Glomerular endothelial cell (primary cell): ENCODE measurements at places on chromosomes 3 and 15. TPM values are rescaled to one million over a fixed set of nuclear protein-coding genes. Genes with fewer than 3 reads are reported as not detected.

DNA sequence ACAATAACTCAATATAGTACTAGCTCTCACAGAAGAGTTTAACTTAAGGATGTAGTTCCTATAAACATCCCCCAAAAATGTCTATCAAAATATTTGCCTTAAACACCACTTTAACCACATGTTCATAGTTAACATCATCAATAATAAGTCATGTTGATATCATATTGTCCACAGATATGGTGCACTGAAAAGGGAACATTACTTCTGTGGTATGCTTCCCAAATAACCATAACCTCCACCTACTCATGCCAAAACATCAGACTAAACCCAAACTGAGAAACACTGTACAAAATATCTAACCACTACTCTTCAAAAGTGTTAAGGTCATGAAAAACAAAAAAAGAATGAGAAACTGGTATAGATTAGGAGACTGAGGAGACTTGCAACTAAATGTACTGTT is 32.9 kb downstream of the SLC4A7 start:
- no peak for DNase-seq

GRCh38 chr3:177453451-177453844 is 256.2 kb upstream of the TBL1XR1 start:
- DNase-seq: no peak

GRCh38 chr15:25780479-25781255 is 82.5 kb downstream of the ATP10A start:
- no peak for DNase-seq

DNA sequence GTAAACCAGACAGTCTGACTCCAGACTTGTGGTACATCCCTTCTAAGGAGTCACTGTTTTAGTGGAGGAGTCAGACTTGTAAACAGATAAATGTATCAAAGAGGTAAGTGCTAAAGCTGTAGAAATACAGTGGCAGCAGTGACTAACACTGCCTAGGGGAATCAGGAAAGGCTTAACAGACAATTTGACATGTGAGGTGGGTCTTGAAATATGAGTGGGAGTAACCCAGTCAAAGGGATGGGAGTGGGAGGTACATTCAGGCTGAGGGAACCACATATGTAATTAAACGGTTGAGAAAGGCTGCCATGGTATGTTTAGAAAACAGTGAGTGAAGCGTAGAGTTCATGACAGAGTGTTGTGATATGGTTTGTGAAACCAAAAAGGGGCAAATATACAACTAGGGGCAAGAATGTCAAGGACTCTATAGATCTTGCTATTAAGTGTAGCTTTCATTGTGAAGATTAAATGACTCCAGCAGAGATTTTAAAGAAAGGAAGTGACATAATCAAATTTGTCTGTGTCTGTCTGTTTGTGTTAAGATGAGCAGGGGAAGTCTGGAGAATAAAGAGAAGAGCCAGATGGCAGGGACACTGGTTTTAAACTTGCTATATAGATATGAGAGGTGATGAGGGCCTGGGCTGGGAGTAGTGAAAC is 11.2 kb upstream of the ALCAM start:
- DNase-seq: no peak

GRCh38 chr3:134333522-134334181 is 40.6 kb downstream of the AMOTL2 start:
- no peak for DNase-seq

DNA sequence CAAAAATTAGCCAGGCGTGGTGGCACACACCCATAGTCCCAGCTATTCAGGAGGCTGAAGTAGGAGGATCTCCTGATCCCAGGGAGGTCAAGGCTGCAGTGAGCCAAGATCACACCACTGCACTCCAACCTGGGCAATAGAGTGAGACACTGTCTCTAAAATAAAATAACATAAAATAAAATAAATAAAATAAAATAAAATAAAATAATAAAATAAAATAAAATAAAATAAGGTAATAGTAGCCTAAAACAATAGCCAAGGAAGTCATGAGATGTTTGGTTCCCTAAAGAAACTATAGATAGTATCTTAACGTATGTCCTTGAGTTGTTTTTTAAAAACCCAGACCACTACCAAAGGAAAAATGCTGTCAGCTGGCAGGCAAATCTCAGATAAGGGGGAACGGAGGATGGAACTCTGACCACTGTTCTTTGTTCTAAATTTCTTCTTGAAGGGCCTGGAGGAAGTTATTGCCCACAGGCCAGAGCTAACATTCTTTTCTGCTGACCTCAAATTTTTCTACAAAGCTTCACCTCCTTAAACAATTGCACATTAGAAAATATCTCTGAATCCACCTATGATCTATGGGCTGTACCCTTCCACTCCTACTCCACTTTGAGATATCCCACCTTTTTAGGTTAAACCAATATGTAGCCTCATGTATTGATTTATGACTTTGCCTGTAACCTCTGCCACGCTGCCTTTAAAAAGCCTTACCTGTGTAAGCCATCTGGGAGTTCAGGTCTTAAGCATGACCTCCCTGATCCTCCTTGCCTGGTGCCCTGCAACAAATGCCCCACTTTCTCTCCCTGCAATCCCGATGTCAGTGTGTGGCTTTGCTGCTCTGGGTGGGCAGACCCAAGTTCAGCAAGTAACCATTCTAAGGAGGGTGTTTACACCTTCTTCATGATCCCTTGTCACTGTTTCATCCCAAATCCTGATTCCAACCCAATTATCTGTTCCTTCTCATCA is 126.2 kb upstream of the BHLHE40 start:
- peak; percentile 72 for DNase-seq

GRCh38 chr3:10901296-10901945 is 85.4 kb downstream of the SLC6A11 start:
- DNase-seq: no peak

DNA sequence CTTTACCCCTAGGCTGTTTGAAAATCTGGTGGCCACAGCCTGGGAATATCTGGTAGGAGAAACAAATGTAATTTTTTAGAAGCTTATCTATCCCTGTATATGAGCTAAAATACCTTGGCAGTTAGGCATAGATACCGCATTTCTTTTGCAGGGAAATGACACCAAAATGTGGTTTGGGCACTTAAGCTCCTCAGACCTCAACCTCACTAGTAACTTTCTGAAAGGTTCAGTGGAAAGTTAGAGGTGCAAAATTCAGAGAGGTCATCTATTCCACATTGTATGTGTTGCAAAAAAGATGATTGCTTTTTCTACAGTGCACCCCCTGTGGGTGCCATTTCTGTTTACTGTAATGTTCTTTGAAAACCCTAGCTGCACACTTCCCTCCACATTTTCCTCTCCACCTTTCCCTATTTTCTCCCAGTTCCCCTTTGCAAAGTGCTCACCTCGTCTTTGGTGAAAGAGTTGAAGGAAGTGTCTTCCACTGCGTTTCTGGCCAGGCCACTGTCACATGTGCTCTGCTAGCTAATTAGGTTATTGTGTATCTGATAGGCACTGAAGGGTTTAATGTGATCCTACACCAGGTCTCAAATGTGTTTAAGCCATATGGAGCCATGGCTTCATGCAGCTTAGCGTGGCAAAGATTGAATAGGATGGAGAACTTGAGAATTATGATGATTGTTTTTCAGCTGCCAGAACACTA is 1.3 kb downstream of the SACM1L start:
- DNase-seq: no peak

The GCSAM gene
- not detected in 2 replicates for total RNA-seq

The P2RY1 gene
- total RNA-seq: 0.87 and 1.3 TPM in 2 replicates

The BCHE gene
- total RNA-seq: 29.0 and 29.1 TPM in 2 replicates

The ZNF80 gene
- not detected in 2 replicates for total RNA-seq

The CLDN1 gene
- 18.1 and 63.1 TPM in 2 replicates for total RNA-seq

The ST8SIA2 gene
- 1.6 TPM in 1 of 2 replicates, not detected in the other for total RNA-seq
